ENCODE measurements at places on chromosomes 2 and 18.

DNA sequence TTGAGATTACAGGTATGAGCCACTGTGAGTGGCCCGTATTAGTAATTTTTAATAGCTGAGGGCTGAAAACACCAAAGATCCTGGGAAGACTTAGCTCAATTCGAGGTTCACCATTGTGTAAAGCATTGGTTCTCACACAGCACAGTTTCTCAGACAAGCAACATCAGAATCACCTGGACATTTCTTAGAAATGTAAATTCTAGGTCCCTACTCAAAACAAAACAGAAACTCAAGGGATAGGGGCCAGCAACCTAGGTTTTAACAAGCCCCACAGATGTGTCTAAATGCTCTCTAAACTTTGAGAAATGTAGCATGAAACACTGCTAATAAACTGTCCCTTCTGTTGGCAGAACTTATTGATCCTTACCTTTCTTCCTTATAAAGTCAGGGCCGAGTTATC lies 681.2 kb downstream of the RNF144A start:
- no peak for DNase-seq

DNA sequence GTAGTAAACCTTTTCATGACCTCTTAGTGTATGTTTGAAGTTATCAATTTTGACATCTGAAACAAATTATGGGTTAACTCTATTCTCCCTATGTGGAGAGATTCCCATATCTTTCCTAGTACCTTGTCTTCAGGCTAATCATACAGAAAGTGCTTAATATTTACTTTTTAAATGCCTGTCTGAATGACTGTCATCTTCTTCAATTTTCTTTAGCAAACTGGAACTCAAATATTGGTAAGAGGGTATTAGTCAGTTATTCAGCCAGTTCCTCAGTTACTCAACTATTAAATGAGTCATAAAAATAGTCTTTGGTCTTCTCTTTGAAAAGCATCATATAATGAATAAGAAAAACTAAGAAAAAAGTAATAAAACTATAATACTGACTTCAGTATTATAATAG lies 1038.0 kb upstream of the PIK3C3 start:
- no peak for DNase-seq

DNA sequence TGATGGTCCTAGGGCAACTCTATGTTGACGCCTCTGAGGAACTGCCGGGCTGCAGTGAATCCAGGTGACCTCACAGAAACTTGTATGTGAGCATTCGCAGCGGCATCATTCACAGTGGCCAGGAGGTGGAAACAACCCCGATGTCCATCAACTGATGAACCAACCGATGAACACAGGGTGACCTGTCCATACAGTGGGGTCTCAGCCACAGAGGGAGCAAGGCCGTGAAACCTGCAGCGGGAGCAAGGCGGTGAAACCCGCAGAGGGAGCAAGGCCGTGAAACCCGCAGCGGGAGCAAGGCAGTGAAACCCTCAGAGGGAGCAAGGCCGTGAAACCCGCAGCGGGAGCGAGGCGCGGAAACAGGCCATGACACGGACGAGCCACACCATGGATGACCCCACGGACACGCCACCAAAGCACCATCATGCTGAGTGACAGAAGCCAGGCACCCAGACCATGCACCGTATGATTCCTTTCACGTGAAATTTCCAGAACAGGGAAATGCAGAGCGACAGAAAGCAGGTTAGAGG lies 63.0 kb downstream of the PARD6G start:
- DNase-seq, result no peak

DNA sequence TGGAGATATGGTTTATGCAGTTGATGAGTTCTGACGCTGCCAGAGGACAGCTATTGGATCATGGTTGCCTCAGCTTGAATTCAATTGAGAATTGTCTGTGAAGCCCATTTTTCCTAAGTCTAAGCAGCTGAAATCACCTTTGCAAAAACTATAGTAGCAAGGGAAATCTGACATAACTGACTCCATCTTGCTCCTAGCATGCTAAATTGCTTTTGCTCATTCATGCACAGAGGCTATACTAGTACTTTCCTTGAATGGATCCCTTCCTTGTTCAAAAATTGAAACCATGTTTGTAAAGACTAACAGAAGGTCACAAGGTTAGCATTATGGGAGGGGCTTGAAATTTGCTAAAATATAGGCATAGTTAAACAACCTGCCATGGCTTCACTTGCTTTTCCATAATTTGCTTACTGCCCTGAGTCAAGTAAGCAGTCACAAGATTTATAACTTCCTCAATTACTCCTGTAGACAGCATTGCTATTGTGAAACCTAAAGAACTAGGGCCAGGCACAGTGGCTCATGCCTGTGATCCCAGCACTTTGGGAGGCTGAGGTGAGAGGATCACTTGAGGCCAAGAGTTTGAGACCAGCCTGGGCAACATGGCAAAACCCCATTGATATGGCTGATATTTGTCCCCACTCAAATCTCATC lies 41.2 kb downstream of the CHRNA1 start:
- DNase-seq, result no peak

DNA sequence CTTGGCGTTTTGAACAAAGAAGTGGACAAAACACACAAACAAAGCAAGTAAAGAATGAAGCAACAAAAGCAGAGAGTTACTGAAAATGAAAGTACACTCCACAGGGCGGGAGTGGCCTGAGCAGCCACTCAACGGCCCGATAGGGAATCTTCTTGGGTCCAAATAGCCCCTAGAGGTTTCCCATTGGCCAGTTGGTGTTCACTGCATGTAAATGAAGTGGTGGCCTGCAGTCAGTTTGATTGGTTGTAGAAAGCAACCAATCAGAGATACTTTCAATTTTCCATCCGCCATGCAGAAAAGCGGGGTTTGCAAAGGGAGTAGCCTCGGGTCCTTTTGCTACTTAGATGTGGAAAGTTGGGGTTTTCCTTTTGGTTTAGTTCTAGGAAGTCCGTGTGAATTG lies 31.6 kb downstream of the CYBRD1 start:
- no peak for DNase-seq

- no peak for DNase-seq
Measured at GRCh38 chr2:38533180-38533579, 69.5 kb downstream of the HNRNPLL start.

GRCh38 chr2:191114403-191114886 lies 36.3 kb downstream of the STAT4 start:
- DNase-seq, result peak; percentile 13

DNA sequence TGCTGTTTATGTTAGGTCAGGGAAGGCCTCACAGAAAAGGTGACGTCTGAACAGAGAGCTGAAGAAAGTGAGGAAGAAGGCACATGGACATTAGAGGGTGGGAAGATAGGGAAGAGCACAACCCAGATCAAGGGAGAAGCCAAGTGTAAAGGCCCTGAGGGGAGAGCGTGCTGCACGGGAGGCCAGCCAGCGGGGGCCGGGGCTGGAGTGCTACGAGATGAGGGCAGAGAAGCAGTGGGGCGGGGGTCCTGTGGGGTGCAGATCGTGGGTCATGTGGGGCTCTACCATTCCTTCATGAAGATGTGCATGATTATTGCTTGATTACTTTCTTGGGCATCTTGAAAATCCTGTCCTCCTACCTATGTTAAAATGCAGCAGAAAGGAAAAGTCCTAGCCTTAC lies 50.8 kb downstream of the PROC start:
- DNase-seq, result no peak

GRCh38 chr2:19802086-19802841 lies 99.5 kb downstream of the TTC32 start:
- peak; percentile 59 for DNase-seq

DNA sequence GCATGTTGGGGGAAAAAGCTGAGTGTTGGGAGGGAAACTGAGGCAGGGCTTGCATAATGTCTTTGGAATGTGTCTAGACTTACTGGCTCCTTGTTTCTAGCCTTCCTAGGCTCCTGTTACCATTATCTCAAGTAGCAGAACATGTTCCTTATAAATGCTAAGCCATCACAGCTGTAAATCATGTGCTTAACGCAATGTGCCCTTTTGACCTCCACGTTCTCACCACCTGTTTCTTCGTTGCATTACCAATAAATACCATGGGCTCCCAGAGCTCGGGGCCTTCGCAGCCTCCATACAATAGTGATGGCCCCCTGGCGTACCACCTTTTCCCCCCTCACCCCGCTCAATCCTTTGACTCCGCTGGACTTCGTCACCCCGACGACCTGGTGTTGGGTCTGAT lies 54.0 kb upstream of the CWC22 start:
- no peak for DNase-seq
